Heart left ventricle (tissue), 16 donors: ENCODE measurements at places on chromosomes 1 and 21. TPM values are rescaled to one million over a fixed set of nuclear protein-coding genes. Genes with fewer than 3 reads are reported as not detected.

DNA sequence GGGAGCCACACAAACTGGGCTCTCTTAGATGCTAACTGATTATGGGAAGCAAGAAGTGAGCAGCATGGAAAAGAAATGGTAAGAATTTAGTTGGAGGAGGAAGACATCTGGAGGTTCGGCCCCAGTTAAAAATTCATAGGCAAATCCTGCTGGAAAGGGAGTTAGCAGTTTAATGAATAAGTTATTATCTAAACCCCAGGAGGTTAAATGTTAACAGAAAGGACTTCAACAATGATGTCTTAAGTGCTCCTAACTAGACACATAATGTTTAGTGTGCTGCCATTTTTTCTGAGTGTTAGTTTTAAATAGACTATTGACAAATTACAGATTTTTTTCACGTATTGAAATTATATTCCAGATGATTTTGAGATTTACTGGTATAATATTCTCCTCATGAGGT is 1265.3 kb upstream of the ADGRL2 start:
- H3K4me1 ChIP-seq, result no peaks in the 10 kb centered on the region
- H3K36me3 ChIP-seq, result no peaks in the 10 kb centered on the region
- no peak overlapping the region for H3K4me3 ChIP-seq
- no peak overlapping the region for H3K27ac ChIP-seq
- H3K27me3 ChIP-seq, result no peaks in the 10 kb centered on the region
- no peak for DNase-seq

GRCh38 chr21:29208044-29208681 is 77.7 kb downstream of the MAP3K7CL start:
- H3K36me3 ChIP-seq, result no peaks in the 10 kb centered on the region
- H3K4me1 ChIP-seq, result no peaks in the 10 kb centered on the region
- H3K4me3 ChIP-seq, result no peak overlapping the region
- no peaks in the 10 kb centered on the region for H3K27me3 ChIP-seq
- peak overlapping the region; percentile 28 for H3K27ac ChIP-seq

The NPPA gene
- total RNA-seq, result 126 TPM

DNA sequence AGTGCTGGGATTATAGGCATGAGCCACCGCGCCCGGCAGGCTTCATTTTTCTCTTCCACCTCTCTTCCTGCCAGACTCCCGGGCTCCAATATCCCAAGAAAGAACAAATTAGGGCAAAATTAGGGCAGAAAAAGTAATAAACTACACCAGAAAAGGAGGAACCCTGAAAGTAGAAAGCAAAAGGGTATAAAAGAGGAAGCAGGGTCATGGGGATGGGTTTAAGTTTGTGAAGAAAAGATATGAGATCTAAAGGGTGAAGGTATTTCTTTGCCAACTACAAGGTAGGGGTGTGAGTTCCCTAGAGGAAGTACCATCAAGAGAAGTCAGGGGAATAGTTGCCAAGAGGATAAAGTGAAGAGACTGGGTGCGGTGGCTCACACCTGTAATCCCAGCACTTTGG is 9.9 kb downstream of the PTPN22 start:
- no peaks in the 10 kb centered on the region for H3K4me1 ChIP-seq
- H3K36me3 ChIP-seq, result no peaks in the 10 kb centered on the region

- no peaks in the 10 kb centered on the region for H3K27me3 ChIP-seq
- H3K36me3 ChIP-seq, result no peaks in the 10 kb centered on the region
- no peaks in the 10 kb centered on the region for H3K4me1 ChIP-seq
- DNase-seq, result no peak
- H3K27ac ChIP-seq, result no peak overlapping the region
- H3K4me3 ChIP-seq, result no peak overlapping the region
These were observed 278.6 kb upstream of the AJAP1 start for GRCh38 chr1:4375812-4376211.

The SLC45A1 gene
- total RNA-seq, result 2.0 TPM

The TMEM35B gene
- 4.0 TPM for total RNA-seq

The ATP5PO gene
- total RNA-seq, result 703 TPM
